ENCODE measurements at places on chromosomes 2 and 18. TPM values are rescaled to one million over a fixed set of nuclear protein-coding genes. Genes with fewer than 3 reads are reported as not detected.

DNA sequence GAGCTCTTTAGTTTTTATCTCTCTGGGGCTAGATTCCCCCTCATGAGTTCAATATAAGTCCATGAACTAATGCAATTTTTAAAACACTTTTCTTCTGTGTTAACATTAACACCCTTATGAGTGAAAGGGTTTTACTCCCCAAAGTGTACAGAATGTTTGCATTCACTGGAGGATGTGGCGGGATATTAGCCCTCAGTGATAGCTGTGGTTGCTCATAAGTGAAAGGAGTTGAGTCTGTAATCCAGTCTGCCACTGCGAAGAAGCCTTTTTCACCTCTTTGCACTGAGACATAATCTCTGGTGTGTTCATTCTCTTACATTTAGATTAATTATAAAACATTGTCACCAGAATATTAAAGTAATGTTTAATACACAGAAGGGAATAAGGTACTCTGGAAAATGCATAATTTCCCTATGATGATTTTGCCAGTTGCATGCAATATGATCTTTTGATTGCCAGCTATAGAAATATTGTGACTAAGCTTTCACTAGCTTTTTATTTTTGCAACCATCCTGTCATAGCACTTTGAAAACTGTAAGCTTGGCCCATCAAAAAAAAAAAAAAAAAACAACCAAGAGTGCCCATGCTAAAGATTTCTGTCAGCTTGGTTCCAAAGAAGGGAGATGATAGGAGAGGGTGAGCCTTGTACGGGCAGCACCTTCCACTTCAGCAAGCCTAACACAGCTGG lies 113.2 kb downstream of the BCL11A start:
- H3K27ac ChIP-seq, result no peak overlapping the region
- DNase-seq, result no peak
- peaks cover 16% of the 10 kb centered on the region for H3K4me1 ChIP-seq
- H3K4me3 ChIP-seq, result no peak overlapping the region
- no peaks in the 10 kb centered on the region for H3K36me3 ChIP-seq

ARHGAP28 gene
- 22.8 TPM for total RNA-seq

DNA sequence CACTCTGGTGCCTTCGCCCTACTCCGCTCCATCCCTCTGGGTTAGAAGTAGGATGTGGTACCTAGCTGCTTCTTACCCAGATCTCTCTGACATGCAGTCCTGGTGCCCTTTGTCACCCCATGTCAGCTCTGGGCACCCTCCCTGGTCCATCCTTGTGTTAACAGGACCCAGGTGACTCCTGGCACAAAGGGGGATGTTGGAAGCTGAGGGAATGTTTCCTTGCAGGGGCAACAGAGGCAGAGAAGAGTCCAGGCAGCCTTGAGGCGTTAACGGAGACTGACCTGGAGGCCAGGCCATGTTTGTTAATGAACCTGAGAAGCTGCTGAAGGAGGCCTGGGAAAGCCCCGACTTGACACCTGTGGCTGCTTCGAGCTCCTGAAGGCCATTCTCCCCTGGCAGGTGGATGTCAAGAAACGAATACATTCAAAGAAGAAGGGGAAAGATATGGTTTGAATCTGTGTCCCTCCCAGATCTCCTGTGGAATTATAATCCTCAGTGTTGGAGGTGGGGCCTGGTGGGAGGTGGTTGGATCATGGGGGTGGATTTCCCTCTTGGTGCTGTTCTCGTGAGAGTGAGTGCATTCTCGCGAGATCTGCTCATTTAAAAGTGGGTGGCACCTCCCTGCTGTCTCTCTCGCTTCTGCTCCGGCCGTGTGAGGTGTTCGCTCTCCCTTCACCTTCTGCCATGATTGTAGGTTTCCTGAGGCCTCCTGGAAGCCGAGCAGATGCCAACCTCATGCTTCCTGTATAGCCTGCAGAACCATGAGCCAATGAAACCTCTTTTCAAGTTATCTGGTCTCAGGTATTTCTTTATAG lies 31.4 kb downstream of the NPPC start:
- no peaks in the 10 kb centered on the region for H3K4me1 ChIP-seq
- no peak overlapping the region for H3K4me3 ChIP-seq
- no peak for DNase-seq
- H3K36me3 ChIP-seq, result no peaks in the 10 kb centered on the region
- H3K27ac ChIP-seq, result no peak overlapping the region
- H3K27me3 ChIP-seq, result peaks cover 19% of the 10 kb centered on the region

- H3K36me3 ChIP-seq, result no peaks in the 10 kb centered on the region
- no peaks in the 10 kb centered on the region for H3K27me3 ChIP-seq
- H3K4me3 ChIP-seq, result no peak overlapping the region
- peaks cover 2% of the 10 kb centered on the region for H3K4me1 ChIP-seq
- no peak overlapping the region for H3K27ac ChIP-seq
- no peak for DNase-seq
Measured at GRCh38 chr2:96024336-96025193, 10.2 kb downstream of the GPAT2 start.

- H3K27ac ChIP-seq, result no peak overlapping the region
- no peak overlapping the region for H3K4me3 ChIP-seq
- H3K36me3 ChIP-seq, result no peaks in the 10 kb centered on the region
Measured at GRCh38 chr2:83665894-83666293, 793.2 kb downstream of the SUCLG1 start.

OTX1 gene
- total RNA-seq, result not detected

GRCh38 chr2:156933645-156934225 lies 323.8 kb upstream of the GALNT5 start:
- no peak for DNase-seq
- no peak overlapping the region for H3K27ac ChIP-seq
- no peaks in the 10 kb centered on the region for H3K4me1 ChIP-seq
- H3K36me3 ChIP-seq, result no peaks in the 10 kb centered on the region
- peaks cover 21% of the 10 kb centered on the region for H3K27me3 ChIP-seq

DNA sequence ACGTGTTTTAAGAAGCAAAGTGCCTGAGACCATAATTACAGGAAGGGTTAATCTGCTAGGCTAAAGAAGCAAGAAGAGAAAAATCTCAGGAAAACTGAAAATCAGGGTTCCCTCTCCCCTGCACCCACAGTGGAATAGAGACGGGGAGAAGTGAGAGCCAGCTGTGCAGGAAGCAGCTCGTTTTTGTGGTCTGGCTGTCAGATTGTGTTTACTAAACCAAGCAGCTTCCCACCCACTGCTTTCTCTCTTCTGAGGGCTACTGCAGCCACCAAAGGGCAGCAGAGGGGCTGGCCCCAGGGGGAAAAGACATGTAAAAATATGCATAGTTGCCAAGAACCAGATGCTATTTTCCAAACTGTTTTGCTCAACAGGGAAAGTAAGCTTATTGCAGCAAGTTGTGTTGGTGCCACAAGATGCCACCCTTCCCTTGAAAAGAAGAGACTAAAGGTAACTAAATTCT lies 72.6 kb upstream of the THUMPD2 start:
- no peak for DNase-seq
- H3K27ac ChIP-seq, result no peak overlapping the region
- H3K4me1 ChIP-seq, result peaks cover 14% of the 10 kb centered on the region
- H3K4me3 ChIP-seq, result no peak overlapping the region

Measured in osteocyte (in vitro differentiated cells).